Placental pericyte (primary cell): ENCODE measurements at places on chromosomes 5 and 9. TPM values are rescaled to one million over a fixed set of nuclear protein-coding genes. Genes with fewer than 3 reads are reported as not detected.

The SPARC gene
- 1,482 and 1,594 TPM in 2 replicates for total RNA-seq

The MARCHF11 gene
- total RNA-seq = not detected in 2 replicates

The PURA gene
- total RNA-seq = 12.5 and 25.6 TPM in 2 replicates

The GNPDA1 gene
- total RNA-seq = 39.4 and 68.1 TPM in 2 replicates

The HBEGF gene
- 7.2 and 47.5 TPM in 2 replicates for total RNA-seq

The CDKN2A gene
- total RNA-seq = 16.9 and 18.5 TPM in 2 replicates
